NCI-H774 (cell line): ENCODE measurements at places on chromosomes 4 and X.

GRCh38 chr4:152374606-152375285, 161.1 kb downstream of the FBXW7 start:
- DNase-seq, result no peak

DNA sequence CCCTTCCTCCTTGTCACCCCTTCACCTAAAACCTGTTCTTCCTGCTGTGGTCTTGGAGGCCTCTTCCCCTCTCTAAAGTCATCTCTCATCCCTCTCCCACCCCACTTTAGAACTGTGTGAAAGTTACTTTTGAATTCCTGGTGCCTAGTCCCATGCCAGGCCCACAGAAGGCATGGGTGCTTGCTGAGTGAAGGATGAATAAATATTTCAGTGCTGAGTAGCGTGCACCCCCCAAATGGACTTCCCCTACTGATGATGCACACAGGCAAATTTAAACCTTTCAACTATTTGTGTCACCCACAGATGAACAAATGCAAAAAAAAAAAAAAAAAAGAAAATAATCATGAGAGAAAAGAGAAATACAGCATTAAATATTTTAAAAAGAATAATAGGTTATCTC, 19.8 kb downstream of the PSMD10 start:
- DNase-seq, result no peak

DNA sequence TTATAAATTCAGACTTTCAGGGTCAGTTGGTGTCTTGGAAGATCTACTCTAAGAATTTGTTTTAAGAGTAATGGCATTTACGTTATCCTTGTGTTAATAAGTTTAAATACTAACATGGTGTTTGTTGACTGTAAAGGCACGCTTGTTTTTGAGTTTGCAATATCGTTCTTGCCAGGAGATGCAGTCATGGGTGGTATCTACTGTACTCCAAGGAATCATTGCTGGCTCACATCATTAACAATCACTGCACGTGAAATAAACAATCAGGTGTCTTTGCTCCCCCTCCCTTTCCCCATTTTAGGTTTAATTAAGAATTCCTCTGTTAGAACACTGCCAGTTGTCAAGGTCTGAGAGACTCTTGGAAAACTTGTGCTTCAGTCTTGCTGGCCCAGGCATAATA, 1.6 kb downstream of the HHIP start:
- DNase-seq, result no peak

GRCh38 chrX:30714138-30714537, 60.9 kb downstream of the GK start:
- DNase-seq, result no peak

DNA sequence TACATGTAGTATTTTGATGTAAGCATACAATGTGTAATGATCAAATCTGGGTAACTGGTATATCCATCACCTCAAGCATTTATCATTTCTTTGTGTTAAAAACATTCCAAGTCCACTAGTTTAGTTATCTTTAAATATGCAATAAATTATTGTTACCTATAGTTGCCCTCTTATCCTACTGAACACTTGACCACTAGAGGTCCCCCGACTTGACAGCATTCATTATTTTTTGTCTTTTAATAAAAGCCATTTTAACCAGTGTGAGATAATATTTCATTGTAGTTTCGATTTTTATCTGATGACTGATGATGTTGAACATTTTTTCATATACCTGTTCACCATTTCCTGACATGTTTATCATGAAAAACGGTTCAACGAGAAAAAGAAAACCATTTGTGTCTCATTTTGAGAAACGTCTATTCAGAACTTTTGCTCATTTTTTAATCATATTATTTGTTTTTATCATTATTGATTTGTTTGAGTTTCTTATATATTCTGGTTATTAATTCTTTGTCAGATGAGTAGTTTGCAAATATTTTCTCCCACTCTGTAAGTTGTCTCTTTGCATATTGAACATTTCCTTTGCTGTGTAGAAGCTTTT, 199.0 kb upstream of the CXXC4 start:
- no peak for DNase-seq
